ENCODE measurements at places on chromosomes 7 and 10. TPM values are rescaled to one million over a fixed set of nuclear protein-coding genes. Genes with fewer than 3 reads are reported as not detected.

The TACR2 gene
- not detected for total RNA-seq

The TRIM50 gene
- not detected for total RNA-seq

The ADGRA1 gene
- total RNA-seq = not detected

- H3K4me3 ChIP-seq = no peak overlapping the region
- H3K36me3 ChIP-seq = no peaks in the 10 kb centered on the region
- H3K27me3 ChIP-seq = peaks cover 41% of the 10 kb centered on the region
- DNase-seq = no peak
- no peaks in the 10 kb centered on the region for H3K4me1 ChIP-seq
Observed at GRCh38 chr7:1322240-1323110, 89.8 kb downstream of the UNCX start.

DNA sequence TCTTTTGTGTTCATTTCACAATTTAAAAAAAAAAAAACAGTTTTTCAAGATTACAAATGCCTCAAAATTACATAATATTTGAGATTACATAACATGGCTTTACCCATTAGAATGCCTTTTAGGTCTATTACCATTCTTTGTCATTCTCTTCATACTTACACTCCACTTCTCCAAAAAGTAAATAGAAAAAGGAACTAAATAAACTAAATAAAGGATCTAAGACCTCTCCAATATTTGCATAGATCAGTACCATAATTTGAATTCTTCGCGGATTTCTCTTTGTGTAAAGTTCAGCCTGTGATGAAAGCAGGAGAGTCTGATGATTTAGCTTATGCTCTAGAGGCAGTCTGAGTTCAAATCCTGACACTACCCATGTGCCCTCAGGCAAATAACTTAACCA, 56.4 kb upstream of the C1GALT1 start:
- no peak overlapping the region for H3K27ac ChIP-seq
- no peaks in the 10 kb centered on the region for H3K4me1 ChIP-seq
- no peak for DNase-seq
- no peaks in the 10 kb centered on the region for H3K36me3 ChIP-seq
- H3K27me3 ChIP-seq = no peaks in the 10 kb centered on the region
